Dorsolateral prefrontal cortex (tissue), 122 donors: ENCODE measurements at places on chromosomes 16 and 17.

- no peak for DNase-seq
These were observed 9.9 kb upstream of the EDC4 start for GRCh38 chr16:67862623-67863583.

DNA sequence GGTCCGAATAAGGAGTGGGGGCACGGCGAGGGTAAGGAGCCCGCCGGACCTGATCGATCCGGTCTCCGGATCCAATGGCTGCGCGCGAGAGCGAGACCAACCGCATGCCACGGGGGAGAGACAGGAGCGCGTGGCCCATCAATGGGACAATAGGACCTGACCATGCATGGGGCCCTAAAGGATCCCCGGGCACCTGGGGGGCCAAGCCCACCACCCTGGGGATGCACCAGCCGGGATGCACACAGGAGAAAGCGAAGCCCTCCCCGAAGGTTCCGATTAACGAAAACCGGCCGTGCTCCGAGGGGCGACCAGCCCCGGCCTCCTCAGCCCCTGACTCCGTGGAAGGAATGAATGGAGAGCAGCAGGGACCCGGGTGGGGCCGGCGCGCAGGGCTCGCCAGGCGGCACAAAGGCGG lies 525 bp downstream of the JPT1 start:
- no peak for DNase-seq

DNA sequence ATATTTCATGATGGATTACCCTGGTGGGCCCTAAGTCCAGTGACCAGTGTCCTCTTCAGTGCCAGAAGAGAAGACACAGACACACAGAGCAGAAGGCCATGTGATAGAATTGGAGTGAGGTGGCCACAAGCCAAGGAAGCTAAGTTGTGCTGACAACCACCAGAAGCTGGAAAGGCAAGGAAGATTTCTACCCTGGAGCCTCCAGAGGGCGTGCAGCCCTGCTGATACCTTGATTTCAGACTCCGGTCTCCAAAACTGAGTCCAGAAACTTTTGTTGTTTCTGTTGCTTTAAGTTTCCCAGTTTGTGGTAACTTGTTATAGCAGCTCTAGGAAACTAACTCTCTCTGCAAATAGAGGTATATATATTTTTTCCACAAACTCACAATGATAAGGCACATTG lies 396.6 kb upstream of the ASIC2 start:
- no peak for DNase-seq

- DNase-seq = no peak
These were observed 8.5 kb downstream of the PRMT7 start for GRCh38 chr16:68319185-68319908.

GRCh38 chr17:73991260-73991659 lies 212.2 kb upstream of the RPL38 start:
- DNase-seq = no peak

- no peak for DNase-seq
These were observed 62.6 kb upstream of the ENDOV start for GRCh38 chr17:80352216-80352895.

DNA sequence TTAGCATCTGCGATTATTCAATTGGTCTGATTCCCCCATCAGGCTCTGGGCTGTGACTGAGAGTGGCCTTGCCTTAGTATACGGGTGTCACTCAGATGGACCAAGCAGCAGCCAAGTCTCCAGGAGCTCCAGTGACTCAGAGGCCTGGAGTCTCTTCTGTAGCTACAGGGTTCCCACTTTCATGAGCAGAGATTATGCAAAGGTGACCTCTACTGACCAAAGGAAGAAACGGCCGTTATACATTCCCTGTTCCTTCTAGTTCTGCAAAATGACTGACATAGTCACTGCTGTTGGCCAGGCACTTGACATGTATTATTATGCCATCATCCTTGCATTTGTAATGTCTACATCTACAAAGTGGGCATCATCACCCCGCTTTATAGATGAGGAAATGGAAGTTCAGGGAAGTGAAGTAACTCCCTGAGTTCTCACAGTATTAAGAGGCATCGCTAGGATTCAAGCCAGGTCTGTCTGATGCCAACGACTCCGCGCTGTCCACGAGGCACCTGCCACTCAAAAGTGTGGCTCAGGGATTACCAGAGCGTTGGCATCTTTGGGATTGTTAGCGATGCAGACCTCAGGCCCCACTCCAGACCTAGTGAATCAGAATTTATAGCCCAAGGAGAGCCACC lies 23.3 kb downstream of the SLC38A7 start:
- DNase-seq = peak; percentile 38

- no peak for DNase-seq
These were observed 20.7 kb upstream of the CCL5 start for GRCh38 chr17:35900708-35901480.

DNA sequence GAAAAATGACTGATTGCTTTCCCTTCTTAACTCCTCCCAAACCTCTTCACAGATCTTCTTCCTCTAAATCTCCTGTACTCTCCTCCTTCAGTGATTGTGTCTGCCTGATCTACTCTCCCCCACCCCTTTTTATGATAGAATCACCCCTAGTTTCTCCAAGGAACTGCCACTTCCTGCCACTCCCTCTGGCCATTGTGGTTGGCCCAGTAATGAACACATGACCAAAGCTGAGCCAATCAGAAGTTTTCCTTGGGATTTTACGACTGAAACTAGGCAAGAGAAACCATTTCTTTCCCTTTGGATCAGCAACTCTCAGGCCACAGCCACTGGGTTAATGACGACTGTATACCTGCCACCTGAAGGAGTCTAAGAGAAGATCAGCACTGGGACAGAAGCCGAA lies 15.9 kb downstream of the IRX3 start:
- DNase-seq = no peak

- DNase-seq = no peak
These were observed 52.3 kb upstream of the RASL10B start for GRCh38 chr17:35679007-35679682.

- DNase-seq = no peak
These were observed 37.2 kb downstream of the NKD1 start for GRCh38 chr16:50585331-50585776.

GRCh38 chr17:70169709-70170597 lies 621 bp downstream of the KCNJ2 start:
- DNase-seq = no peak

GRCh38 chr17:38447502-38448085 lies 19.3 kb downstream of the ARHGAP23 start:
- DNase-seq = no peak

DNA sequence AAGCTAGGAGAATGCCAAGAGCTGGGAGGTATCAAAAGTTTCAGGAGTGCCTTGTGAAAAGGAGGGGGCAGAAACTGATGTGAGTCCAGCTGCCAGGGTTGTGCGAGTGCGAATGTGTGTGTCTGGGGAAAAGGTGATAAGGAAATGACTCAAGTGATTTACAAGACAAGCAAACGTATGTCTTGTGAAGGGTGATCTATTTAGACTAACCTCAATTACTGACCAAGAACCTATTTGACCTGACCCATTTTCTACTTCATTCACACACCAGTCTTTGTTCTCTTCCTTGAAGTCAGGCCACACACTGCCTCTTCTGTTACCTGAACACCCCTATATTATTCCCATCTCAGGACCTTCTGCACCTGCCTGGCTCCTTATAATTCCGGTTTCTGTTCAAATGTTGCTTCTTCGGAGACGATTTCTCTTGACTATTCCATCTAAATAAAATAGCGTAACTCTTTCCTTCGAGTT lies 1.0 kb downstream of the GDE1 start:
- no peak for DNase-seq

DNA sequence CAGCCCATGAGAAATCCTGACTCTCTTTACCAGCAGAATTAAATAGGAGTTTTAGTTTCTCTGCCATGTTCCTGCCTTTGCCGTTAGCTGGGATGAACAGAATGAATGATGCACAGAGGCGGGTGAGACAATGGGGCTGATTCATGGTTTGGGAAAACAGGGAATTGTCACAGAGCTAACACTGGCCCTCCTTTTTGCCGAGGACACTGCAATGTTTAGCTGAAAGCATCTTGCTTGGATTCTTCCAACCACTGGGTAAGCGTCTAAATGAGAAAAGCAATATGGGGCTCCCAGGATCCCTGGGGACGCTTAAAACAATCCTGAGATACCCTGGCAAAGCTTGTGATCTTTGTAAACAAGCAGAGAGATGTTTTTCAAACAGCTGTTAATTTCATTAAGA lies 12.8 kb upstream of the PAFAH1B1 start:
- DNase-seq = peak; percentile 80

DNA sequence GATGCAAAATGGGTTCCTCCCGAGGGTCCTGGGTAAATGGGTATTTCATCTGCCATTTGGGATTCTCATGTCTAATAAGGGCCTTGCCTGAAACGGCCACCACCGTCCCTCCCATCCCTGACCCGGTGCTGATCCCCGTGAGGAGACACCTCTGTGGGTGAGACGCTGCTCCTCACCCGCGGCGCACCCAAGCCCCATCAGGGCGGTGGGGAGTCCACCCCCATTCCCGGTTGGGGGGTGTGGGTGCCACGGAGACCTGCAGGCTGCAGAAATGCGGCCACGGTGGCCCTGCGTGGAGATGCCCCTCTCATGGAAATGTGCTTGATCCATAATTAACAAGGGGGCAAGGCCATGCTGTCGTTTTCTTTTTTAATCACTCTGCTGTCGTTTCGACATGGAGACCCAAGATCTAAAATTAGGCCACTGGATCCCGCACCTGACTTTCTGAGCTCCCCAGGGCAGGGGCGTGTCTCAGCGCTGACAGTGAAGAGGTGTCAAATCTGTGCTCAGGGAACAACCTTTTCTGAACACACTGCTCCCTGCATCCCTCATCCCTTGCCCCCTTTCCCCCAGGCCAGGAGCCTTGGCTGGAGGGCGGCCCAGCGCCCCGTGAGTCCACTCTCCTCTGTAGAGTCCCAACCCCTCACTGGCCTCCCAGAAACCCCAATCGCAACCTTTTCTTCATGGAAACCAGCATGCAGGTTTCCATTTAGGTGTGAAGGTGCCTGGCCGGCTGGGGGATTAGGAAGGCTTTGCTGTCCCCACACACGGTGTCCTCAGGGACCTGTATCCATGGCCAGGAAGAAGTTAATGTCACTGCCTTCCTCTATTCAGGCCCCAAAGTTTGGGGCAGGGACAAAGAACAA lies 38.9 kb downstream of the PEMT start:
- DNase-seq = no peak

DNA sequence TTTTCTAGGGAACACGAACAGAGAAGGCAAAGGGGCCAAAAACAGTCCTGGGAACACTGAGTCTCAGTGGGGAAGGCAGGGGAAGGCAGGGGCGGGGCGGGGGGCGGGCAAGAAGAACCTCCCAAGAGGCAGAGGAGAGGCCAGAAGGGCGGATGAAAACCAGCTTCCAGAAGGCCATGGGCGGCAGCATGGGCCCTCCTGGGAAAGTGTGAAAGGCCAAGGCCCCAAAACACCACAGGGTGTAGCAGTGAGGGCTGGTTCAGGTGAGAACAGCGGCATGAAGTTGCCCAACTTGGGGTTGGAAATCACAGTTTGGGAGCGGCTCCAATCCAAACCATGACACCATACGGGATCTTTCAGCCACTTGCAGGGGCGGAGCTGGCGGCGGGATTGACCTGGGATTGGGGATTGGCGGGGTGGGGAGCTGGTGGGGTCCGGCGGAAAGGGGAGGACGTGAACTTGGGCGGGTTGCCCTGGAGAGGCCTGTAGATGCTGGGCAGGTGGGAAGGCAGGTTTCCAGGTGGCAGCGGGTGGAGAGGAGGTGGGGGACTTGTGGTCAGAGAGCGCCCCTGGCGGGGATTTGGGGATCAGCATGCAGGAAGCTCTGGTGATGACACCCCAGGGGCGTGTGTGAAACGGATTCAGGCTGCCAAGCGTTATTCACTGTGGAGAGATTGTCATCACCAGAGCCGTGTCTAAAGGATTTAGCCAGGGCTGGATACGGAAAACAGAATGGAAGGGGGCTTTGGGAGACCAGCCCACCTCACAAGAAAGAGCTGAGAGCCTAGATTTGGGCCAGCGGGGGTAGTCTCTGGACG lies 80.9 kb downstream of the ARHGAP23 start:
- DNase-seq = peak; percentile 85

DNA sequence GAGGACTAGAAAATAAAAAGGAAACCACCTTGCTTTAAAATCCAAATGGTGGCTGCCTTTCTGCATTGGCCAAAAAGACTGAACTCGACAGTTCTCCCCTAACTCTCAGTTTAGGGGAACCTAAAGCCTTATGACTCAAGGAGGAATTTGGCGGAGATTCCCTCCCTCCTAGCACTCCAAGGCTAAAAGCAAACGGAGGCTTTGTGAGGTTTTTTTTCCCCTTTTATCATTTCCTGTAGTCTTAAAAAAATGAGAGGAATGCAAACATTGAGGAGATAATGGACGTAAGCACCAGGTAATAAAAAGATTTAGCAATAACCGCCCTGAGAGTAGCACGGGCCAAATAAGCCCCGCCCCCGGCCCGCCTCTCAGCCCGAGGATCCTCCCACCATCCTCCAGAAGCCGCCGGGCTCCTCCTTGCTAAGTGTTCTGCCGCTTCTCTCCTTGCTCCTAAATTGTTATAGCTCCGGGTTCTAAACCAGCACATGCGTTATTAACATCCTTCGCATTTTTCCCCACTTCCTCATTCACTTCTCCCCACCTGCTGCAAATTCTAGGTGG lies 5.8 kb upstream of the KIFC3 start:
- no peak for DNase-seq

DNA sequence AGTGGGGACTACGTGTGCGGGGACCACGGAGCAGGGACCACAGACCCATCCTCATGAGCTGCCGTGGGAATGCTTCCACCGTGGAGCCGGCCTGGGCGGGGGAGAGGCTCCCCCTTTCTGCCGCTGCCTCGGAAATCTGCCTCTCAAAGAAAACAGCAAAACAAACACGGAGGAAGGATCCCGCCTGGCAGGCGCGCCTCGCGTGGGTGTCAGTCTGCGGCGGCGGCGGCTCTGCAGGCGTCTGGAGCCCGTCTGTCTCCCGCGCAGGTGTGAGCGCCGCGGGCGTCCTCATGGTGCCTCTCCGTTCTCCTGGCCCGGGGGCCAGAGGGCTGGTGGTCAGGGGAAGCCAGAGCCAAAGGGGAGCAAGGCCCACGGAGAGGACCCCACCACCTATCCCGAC lies 27.5 kb downstream of the GSE1 start:
- DNase-seq = no peak

GRCh38 chr17:17928398-17929287 lies 43.6 kb downstream of the TOM1L2 start:
- no peak for DNase-seq

DNA sequence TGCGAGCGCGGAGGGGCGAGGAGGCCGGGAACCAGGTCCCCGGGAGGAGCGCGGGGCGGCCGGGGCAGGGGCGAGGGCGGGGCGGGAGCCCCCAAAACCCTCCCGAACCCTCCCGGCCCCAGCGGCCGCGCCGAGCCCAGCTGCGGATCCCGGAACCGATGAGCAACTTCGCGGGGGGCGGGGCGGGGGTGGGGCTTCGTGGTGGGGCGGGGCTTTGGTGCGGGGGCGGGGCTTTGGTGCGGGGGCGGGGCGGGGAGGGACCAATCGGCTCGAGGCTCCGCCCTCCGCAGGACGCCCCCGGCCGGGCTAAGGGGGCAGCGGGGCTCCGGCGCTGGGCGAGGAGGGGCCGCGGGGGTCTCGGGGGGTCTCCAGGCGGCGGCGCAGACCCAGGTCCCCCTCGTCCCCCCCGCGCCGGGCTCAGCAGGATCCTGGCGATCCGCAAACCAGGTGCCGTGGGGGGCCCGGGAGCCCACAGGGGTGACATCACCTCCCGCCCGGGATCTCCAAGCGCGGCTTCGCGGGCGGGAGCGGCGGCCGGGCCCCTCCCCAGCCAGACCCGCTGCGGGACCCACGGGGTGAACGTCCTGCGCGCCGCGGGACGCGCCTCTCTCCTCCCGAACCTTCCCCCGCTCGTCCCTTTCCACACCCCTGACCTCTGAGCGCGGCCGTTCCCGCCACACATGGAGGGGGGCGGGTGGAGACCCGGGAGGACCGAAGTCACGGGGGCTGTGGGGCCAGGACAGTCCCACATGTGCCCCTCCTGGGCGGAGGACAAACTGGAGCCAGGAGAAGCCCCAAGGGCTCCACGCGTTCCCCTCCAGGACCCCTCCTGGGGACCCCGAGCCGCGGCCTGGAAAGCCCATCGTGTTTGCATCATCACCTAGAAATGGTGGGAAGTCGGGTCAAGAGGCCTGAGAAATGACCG lies at the start of gene ABR:
ABR (minus strand) TSS at position 164 of the 925 bp plus-strand sequence. CDS start 254 bp downstream, outside the sequence.
- peak; percentile 61 for DNase-seq
